ENCODE measurements at places on chromosomes 6 and 20.

DNA sequence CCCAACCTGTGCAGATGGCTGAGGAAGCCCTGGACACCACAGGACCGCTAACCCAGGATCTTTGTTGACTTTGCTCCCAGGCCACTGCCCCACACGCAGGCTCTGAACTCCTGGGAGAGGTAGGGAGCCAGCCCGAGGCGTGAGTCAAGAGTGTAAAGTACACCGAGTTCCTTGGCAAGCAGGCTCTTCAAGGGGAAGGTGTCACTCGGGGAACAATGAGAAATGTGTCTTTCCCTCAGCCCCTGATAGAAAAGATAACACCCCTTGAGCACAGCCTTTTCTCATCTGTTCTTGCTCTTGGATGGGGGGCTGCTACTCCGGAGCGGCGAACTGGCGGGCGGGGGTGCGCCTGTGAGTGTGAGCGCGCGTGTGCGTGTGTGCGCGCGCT lies 472 bp upstream of the EDN3 start:
- no peak for DNase-seq

GRCh38 chr20:9602847-9603183 lies 88.4 kb downstream of the LAMP5 start:
- DNase-seq: no peak

- no peak for DNase-seq
These were observed 38.8 kb upstream of the ZFP64 start for GRCh38 chr20:52230409-52230808.

DNA sequence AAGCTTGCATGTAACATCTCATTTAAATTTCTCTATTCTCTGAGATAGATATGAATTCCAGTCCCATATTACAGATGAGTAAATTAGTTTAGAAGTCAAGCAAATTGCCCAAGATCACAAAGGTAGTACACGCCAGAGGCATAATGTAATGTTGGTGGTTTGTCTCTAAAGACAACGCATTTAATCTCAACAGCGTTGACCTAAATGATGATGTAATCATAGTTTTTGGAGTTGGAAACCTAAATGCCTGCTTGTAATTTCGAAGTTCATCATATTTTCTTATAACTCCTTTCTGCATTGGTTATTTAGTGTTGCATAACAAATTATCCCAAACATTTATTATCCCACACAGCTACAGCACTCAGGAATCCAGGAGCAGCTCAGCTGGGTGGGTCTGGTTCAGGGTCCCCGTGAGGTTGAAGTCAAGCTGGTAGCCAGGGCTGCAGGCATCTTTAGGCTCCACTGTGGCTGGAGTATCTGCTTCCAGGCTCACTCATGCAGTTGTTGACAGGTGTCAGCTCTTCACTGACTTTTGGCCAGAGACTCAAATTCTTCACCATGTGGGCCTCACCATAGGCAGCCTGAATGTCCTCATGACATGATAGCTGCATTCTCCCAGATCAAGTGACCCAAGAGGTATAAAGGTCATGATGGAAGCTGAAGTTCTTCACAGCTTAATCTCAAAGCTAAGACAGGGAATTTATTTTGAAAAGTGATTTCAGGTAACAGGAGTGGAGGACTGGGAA lies 122.0 kb upstream of the SPTLC3 start:
- no peak for DNase-seq

DNA sequence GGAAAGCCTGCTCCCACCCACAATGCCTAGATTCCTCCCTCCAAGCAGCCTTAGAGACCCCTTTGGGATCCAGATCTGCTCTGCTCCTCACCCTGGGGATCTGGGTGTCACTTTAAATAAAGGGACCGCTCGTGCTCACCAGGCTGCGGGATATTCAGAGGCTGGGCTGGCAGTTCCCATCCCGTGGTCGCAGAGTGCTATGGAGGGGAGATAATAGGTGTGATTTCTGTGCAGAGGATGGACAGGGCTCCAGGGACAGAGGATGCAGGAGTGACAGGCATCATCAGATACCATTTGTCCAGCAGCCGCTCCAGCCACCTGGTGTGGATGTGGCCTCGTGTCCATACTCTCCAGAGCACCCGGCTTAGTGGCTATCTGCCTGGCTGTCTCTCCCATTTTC lies 415.9 kb upstream of the SULF2 start:
- no peak for DNase-seq

GRCh38 chr6:121791396-121792315 lies 356.2 kb downstream of the GJA1 start:
- DNase-seq: no peak

DNA sequence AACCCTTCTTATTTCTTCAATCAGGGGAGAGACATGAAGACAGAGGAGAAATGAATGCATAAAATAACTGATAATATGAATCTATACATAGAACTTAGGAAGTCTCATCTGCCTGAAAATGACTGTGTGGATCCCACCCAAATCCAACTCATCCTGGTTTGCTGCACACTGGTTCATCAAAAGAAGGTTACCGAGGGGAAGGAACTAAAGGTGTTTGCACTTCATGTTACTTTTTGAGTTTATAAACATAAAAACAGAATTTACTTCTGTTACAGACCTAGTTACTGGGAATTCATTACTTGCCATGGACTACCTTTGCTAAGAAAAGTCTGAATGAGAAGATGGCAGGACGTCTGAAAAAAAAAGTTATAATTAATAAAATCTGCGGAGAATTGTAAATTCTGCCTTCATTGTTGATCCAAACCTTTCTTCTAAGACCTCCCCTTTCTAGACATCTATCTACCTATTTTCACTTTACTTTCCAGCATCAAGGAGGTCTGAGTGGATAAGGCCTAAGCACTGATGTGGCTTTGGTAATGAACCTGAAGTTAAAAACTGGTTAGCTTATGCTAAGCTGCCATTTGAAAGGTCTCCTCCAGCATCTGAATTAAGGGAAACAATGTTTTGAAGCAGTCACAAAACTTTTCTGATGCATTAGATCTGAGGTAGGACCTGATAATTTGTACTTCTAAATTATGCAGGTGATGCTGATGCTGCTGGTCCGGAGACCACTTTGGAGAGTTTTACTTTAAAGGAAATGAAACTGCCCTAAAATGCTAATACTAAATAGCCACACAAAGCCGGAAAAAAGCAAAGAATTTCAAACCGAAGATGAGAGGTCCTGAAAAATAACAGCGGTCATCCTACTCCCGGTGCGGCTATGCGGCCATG lies 84.0 kb downstream of the HFE start:
- no peak for DNase-seq

DNA sequence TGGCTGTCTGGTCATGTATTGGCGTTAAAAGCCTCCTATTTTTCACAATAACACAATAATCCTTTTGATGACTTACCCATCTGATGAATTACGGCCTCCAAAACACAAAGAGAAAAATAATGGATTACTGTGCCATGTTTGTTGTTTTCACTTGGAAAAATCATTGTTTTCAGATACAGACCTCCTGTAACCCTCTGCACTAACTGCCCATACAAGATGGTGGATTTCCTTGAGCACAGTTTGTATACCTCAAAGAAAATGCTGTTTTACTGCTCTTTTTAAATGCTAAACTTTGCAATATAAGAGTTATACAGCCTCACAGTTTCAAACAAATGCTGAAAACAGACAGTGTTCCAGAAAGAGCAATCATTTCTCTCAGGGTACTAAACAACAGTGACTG lies 61.0 kb downstream of the SMLR1 start:
- DNase-seq: no peak

GRCh38 chr6:133834472-133835170 lies 54.3 kb upstream of the TCF21 start:
- no peak for DNase-seq

- no peak for DNase-seq
These were observed 151.0 kb downstream of the VEGFA start for GRCh38 chr6:43921039-43921438.

DNA sequence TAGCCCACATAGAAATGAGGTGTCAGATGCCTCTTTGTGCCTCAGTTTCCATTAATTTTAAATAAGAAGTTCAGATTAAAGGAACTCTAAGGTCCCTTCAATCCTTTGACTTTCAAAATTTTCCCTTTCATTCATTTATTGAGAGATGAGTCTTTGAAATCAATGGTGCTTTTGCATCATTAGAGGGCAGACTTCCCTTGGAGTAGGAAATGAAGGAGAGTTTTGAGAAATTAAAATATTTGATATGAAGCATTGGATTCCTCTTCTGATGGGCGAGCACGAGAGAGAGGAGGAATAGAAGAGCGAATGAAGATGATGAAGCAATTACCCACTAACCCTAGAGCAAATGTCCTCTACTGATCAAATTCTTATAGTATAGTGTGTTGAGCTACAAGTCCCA lies 105.7 kb downstream of the EDN1 start:
- no peak for DNase-seq

DNA sequence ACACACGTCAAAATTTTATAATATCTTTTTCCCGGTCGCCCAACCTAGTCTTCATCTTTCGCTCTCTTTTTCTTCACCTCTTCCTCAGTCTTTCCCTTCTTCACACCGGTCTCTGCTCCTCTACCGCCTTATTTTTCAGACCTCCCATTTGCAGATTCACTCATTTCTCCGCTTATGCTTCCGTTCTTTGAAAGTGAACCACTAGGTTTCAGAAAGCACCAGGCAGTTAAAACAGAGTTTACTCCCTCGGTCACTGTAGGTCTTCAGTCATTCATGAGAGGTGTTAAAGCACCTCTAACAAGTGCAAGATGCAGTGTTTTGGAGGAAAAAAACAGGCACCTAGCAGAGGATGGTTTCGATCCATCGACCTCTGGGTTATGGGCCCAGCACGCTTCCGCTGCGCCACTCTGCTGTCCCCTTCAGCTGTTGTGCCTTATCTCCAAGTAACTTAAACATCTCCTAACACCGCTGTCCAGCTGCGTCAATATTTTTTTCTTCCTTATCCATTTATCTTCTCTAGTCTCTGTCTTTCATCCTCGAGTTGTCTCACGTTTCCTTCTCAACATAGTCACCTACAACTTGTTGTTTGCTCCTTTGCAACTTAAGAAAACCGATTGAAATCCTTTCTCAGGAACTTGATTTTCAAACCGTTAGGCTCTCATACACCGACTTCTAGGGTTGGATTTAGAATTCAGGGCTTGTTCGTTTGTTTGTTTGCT lies 119.7 kb upstream of the ZNF184 start:
- peak; percentile 65 for DNase-seq

GRCh38 chr6:165886169-165886568 lies 223.1 kb upstream of the PDE10A start:
- DNase-seq: no peak

GRCh38 chr20:41003143-41003935 lies 25.3 kb upstream of the TOP1 start:
- peak; percentile 48 for DNase-seq

DNA sequence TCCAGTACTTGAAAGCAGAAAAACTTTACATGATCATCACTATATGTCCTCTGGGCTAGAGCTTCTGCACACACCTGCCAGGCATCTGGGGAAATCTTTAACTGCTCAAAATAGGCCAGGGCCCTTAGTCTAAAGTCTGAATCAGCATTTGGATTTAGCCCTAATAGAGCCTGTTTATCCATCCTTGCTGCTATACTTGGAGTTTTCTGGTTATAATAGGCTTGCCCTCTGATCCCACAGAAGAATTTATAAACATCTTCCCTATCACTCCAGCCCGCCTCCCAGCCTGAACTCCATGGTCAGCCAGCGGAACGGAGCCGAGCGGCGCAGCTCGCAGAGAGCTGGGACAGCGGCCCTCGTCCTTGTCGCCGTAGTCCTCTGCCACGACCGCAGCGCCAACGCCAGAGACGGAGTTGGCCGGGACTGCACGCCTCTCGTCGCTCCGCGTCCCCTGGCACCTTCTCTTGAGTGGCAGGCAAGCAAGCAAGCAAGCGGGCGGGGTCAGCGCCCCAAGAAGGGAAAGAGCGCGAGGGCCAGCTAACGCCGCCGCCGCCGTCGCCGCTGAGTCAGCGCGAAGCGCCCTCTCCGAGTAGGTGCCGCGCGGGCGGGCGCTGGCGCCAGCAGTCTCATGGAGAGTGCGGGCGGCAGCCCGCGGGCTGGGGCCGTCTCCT lies 25.4 kb upstream of the ASIP start:
- DNase-seq: peak; percentile 29

DNA sequence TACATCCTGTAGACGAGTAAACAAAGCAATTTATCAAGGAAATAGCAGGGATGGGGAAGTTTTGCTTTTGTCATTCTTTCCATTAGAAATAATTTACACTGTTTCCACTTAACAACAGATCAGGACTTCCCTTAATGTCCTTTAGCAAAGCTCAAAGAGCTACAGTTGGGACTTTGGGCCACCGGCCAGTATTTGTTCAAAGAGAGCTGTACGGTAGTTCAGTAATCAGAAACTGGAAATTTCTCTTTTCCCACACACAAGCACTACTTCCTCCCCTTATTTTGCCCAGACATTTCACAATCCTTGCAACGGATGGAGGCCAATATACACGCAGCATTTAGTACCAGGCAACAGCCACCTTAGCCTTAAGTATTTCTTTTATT lies 12.1 kb upstream of the HINT3 start:
- DNase-seq: no peak

DNA sequence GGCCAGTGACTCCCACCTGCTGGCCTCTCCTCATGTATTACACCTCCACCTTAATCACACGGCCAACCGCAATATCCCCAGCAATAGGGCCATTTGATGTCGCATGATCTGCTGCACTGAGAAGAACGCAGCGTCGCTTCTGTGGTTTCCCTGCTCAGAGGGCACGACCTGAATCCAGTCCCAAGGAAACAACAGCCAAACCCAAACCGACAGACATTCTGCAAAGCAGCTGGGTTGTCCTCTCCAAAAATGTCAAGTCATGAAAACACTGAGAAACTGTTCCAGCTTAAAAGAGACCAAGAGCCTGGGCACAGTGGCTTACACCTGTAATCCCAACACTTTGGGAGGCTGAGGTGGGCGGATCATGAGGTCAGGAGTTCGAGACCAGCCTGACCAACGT lies 7.5 kb upstream of the BPI start:
- no peak for DNase-seq

DNA sequence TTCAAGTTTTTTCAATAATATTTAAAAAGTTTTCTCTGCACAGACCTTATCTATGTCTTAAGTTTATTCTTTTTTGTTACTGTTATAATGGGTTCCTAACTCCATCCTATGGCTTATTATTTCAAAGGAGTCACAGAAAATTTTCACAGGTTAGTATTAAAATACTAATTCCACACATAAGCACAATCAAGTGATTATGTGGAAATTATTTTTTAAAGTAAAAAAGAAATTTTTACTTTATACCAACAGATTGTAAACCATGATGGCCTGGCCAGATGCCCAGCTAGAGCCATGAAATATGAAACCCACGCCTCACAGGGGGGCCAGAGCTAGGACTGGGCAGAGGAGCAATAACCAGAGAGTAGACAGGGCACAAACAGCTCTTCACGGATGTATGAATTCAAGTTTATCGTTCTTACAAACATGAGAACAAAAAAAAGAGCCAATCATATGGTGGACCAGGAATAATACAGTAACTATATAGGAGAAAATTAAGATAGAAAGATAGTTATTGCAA lies 34.0 kb downstream of the NUDT3 start:
- no peak for DNase-seq

GRCh38 chr6:47238456-47238995 lies 71.2 kb downstream of the TNFRSF21 start:
- DNase-seq: no peak

Measured in activated CD8-positive, alpha-beta memory T cell treated with anti-CD3 and anti-CD28 coated beads for 48 hours (primary cell).